ENCODE measurements at places on chromosomes 12 and 14. TPM values are rescaled to one million over a fixed set of nuclear protein-coding genes. Genes with fewer than 3 reads are reported as not detected.

The GPR84 gene
- polyA plus RNA-seq = 0.27 TPM

The NOVA1 gene
- 6.0 TPM for polyA plus RNA-seq

The MYL2 gene
- polyA plus RNA-seq = 7.1 TPM

The IAPP gene
- polyA plus RNA-seq = 1,679 TPM

The WNT1 gene
- not detected for polyA plus RNA-seq

The COCH gene
- 8.5 TPM for polyA plus RNA-seq

The ARMH4 gene
- polyA plus RNA-seq = 0.89 TPM

The ASCL1 gene
- 0.40 TPM for polyA plus RNA-seq

The HOXC9 gene
- 0.26 TPM for polyA plus RNA-seq

The DBX2 gene
- polyA plus RNA-seq = 0.04 TPM

The MGST1 gene
- polyA plus RNA-seq = 37.7 TPM

The AKAP3 gene
- polyA plus RNA-seq = 0.87 TPM

The SMIM41 gene
- 0.19 TPM for polyA plus RNA-seq

The STYK1 gene
- 0.04 TPM for polyA plus RNA-seq

The TSPAN19 gene
- polyA plus RNA-seq = 0.57 TPM

The IL22 gene
- polyA plus RNA-seq = not detected

The C12orf50 gene
- not detected for polyA plus RNA-seq

The MFAP5 gene
- 5.7 TPM for polyA plus RNA-seq

The SLC6A15 gene
- polyA plus RNA-seq = not detected

All from pancreas (tissue), 10 donors.